ENCODE measurements at places on chromosomes 4 and X.

DNA sequence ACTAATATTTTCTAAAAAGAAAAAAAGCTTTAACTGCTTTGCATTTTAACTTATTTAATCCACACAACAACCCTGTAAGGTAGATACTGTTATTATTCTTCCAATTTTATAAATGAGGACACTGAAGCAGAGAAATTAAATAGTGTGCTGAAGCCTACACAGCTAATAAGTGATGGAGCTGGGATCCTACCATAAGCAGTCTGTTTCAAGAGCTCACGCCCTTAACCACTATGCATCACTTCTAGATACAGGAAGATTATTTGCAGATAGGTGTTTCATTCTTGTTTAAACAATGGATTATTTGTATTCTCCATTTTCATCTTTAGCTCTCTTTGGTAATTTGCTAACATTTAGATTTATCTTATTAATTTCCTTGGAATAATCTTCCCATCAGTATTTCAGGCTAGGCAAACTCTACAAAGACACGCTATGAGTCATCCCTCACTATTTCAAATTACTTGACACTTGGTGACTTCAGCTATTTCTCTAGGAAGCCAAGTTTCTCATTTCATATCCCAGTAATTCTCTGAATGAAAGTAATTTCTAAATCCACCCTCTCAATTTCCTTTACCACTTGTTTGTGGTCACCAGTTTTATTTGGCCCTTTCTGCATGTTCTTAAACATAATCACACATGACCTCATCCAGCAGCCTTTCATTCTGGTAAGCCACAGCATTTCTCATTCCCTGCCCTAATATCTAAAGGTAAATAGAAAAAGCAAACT, 67.3 kb downstream of the ASB9 start:
- no peak for DNase-seq

- DNase-seq, result no peak
Measured at GRCh38 chr4:155774033-155774432, 15.2 kb downstream of the GUCY1B1 start.

DNA sequence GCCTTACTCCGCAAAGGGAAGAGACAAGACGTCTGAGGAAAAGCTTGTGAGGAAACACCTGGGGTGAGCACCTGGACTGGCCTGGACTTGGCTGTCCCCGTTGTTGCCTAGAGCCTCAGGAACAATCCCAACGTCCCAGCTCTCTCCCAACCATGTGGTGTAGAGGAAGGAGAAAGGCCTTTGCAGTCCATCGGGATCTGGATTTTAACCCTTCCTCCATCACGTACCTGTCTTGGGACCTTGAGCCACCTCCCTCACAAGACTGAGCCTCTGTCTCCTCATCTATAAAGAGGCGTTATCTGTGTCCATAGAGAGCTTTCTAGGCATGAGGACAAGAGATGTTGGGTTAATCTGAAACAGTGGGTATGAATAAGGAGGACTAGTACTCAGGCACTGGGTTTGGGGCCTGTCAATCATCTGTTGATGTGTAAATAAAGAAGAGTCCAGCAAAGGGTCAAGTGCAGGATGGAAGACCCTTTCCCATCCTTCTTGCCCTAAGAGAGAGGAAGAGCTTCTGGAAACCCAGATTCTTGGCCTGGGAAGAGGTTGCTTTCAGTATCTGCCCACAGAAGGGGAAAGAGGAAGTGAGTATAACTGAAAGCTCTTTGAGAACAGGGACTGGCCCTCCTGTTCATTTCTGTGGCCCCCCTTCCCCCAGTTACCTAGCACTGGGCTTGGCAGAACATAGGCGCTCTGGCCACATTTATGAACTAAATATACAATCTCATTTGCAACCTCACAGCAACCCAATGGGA, 137.1 kb downstream of the PJA1 start:
- DNase-seq, result no peak

- no peak for DNase-seq
Measured at GRCh38 chr4:110172972-110173371, 25.4 kb downstream of the ELOVL6 start.

DNA sequence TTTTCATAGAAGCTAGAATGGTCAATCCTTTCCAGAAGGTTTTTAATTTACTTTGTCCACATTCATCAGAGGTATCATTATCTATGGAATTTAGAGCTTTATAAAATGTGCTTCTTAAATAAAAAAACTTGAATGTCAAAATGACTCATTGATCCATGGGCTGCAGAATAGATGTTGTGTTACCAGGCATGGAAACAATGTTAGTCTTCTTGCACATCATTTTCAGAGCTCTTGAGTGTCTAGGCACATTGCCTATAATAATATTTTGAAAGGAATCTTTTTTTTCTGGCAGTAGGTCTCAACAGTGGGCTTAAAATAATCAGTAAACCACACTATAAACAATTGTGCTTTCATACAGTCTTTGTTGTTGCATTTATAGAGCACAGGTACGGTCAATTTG, 200.3 kb downstream of the FAT4 start:
- DNase-seq, result no peak

DNA sequence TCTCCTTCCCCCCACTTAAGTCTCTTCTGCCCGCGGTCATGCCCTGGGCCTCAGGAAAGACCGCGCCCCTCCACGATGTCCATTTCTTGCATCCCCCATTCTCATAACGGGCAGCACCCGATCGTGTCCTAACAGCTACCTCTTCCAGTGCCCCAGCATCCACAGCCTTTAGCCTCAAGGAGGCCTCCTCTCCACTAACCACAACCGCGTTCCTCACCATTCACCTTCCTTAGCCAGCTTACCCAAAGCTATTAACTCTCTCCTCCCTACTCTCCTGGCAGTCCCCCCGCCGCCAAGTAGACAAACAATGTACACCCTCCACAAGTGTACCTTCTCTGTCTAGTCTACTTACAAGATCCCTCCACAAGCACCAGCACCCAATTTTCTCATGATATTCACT, 58.6 kb upstream of the PAGE5 start:
- DNase-seq, result no peak

DNA sequence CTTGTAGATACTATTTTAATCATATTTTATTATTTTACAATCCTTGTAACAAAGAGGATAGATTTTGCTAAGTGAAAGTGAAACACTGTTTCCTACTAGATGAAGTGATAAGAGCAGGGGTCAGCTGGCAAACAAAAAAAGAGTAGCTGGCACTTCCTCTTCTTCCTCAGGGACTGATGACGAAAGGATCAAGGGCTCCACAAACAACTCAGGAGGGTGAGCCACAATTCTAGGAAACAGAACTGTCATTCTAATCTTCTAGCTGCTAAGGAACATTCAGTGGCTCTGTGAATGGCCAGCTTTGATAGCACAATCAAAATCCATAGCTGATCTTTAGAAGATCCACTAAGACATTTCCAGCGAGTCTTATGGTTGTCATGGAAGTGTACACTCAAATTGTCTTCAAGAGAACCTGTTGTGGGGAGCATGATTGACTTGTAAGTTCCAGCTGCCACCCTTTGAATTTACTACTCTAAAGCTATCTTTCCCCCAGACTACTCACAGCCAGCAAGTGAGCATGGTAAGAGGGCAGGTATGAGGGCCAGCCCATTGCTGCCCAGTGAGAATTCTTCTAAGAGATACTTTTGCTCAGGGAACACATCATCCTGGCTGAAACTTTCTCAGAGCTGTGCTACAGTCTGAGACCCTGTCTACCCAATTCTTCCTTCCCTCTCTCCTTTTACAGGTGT, 275.7 kb upstream of the RASGEF1B start:
- no peak for DNase-seq
